ENCODE measurements at places on chromosomes 16 and 17. TPM values are rescaled to one million over a fixed set of nuclear protein-coding genes. Genes with fewer than 3 reads are reported as not detected.

DNA sequence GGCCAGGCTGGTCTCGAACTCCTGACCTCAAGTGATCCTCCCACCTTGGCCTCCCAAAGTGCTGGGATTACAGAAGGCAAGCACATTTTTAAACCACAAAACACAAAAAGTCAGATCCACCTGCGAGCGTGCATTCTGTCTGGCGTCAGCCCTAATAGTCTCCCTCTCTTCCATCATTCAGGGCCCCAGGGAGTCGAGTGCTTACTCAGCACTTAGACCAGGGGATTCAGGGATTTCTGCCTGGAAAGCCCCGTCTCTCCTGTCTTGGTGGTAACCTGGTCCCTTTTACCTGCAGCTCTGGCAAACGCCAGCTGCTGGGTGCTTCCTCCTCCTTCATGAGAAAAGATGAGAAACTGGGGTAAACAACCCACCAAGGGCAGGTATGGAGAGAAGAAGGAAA is 443.1 kb downstream of the SOX9 start:
- DNase-seq, result no peak

- DNase-seq, result no peak
Observed at GRCh38 chr16:24855678-24856077, 9.9 kb downstream of the SLC5A11 start.

- DNase-seq, result no peak
Observed at GRCh38 chr17:27378482-27379175, 77.6 kb upstream of the KSR1 start.

GRCh38 chr17:58232707-58233156 is 5.7 kb upstream of the LPO start:
- DNase-seq, result no peak

DNA sequence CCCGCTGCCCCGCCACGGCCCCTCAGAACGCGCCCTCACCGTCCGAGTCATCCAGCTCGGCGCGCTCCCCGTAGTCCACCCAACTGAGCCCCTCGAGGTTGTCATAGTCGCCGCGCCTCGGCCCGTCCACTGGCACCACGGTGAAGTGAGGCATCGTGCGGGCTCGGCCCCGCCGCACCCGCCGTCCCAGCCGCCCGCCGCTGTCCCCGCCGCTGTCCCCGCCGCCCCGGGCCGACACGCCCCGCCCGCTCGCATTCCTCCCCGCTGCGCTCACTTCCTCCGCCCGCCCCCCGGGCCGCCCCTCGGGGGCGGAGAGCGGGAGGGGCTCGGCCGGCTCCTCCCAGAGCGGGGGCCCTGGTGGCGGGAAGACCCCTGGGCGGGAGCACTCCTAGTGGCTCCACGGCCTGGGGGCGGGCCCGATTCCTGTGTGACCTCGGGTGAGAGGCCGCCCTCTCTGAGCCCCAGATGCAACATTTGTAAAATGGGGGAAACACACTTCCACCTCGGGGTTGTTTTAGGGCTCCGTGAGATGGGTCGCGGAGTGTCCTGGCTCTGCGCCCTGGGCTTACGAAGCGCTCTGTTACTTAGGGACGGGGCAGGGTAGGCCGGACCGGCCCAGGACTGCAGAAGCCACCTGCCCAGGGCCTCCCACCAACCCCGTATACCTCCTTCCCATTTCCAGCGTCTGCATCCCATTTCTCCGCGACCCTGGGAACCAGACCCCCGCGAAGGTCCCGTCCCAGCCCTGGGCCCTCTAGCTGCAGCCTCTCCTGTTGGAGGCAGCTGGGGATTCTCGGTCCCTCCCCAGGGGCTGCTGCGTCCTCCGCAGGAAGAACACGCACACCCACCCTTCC is at the start of gene SLC12A4:
TSS of gene SLC12A4 (minus strand) at position 238 of the 854 bp plus-strand sequence. CDS start at position 154, 84 bp downstream.
- peak; percentile 91 for DNase-seq

GRCh38 chr17:44170135-44170498 is 387 bp upstream of the ASB16 start:
- no peak for DNase-seq

- peak; percentile 30 for DNase-seq
Observed at GRCh38 chr16:58306327-58306726, 11.5 kb upstream of the PRSS54 start.

GRCh38 chr17:30366536-30366935 is 12.2 kb upstream of the CPD start:
- no peak for DNase-seq

DNA sequence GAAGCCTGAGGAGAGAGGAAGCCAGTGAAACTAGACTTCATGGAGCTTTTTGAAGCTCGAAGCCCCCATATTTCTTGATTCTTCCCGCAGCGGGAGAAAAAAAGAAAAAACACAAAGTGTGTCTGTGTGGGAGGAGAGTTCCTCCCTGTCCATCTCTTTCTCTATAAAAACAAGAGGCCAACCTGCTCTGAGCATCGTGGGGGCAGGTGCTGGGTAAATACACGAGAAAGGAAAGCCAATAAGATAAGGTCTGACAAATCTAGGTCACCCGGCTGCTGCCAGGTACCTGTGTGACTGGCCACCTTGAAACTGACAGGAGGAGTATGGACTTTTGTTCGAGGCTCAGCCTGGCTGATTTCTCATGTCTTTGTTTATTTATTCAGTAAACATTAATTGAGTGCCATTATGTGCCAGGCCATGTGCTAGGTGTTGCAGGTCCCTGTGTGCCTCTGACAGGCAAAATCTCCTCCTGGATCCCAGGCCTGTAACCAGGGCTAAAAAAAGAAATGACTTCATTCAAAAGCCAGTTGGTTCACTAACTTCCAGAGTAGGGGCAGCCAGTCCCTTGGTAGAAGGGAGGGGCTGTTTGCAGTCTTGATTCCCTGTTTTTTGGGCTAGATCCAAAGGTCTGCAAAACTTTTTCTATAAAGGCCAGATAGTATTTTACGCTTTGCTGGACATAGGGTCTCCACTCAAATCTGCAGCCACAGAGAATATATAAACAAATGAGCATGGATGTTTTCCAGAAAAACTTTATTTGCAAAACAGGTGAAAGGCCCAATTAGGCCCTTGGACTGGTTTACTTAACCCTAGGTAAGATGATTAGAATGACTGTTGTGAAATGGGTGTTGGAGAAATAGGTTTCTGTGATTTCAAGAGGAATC is 35.6 kb downstream of the YPEL2 start:
- no peak for DNase-seq

DNA sequence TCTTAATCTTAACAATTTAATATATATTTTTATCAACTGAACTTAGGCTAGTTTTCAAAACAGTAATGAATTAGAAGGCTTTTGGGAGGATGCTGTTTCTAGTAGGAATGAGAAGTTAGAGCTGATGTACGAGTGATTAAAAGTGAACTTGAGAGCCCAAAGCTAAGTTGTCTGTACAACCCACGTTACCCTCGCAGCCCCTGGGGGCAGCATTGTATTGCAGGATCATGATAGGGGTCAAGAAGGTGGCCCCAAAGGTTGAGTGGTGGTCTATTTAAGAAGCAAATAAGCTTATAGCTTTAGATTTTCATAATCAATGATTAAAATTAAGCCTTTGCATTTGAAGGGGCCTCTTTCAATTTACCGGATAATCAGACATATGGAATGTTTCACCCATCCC is 33.7 kb upstream of the ALDH3A2 start:
- DNase-seq, result no peak

- DNase-seq, result no peak
Observed at GRCh38 chr17:37247825-37248224, 128.0 kb upstream of the C17orf78 start.

DNA sequence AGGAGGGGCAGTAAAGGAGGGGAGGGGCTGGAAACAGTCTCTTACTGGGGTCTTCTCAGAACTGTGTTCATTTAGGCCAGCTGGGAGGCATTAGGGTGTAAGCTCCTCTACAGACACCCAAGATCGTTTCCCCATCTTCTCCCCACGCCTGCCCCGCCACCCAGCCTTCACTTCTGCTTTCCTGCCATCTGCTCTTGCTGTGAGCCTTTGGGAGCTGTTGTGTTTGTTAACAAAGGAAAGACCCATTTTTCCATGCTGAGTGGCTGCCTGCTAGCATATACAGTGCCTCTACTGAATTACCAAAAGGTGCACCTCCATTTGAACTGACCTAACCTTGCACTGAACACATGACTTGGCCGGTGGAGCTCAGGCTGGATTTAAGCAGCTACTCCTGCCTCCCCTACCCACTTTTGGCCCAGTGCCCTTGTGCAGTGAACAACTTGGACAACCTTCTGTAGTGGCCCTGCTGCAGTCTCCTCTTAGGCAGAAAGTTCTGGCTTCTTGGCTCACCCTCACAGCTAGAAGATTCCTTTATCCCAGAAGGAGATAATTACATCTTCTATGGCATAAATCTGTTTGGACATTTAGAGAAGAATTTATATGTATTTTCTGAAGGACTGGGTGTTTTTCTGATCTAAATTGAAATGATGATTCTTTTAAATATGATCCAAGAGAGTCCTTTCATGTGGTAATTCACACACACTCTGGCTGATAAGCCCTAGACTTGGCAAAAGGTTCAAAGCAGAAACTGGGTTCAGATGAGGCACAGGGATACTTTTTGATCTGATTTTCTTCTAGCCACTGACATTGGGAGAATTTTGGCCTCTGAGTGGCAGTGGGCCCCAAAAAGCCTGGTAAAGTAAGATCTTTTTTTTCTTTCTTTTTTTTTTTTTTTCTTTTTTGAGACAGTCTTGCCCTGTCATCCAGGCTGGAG is 81.9 kb upstream of the HNF1B start:
- no peak for DNase-seq

- DNase-seq, result peak; percentile 52
Observed at GRCh38 chr16:85750827-85751697, at the start of gene C16orf74. Gene C16orf74 (minus strand): TSS chr16:85751096. CDS start chr16:85735217, 15,879 bp downstream.

DNA sequence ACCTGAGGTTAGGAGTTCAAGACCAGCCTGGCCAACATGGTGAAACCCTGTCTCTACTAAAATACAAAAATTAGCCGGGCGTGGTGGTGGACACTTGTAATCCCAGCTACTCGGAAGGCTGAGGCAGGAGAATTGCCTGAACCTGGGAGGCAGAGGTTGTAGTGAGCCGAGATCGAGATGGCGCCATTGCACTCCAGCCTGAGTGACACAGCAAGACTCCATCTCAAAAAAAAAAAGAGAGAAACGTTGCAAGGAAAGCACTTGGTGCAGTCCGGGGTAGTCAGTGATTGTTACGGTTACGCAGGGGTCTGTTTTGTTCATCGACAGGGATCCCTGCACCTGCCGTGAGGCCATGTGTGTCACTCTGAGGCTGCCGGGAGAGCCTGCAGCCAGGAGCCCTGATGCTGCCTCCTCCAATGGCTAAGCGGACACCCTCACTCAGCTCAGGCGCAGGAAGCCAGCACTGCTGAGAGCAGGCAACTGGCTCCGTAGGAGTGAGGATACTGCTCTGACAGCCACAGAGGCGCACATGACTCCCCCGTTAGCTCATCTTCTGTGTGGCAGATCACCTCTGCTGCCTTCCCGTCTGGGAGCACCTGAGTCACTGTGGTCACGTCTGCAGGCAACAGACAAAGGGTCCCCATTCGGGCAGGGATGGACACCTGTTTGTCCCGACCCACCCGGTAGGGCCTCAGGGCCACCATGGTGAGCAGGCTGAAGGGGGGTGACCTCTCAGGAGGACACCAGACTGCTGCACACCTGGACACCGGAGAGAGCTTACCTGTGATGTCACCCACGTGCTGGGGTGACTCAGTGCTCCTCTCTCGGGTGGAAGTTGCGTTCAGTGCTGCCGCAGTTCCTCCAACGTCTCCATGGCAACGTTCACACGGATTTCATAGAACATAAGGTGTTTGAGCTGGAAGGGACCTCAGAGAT is 5.2 kb upstream of the RAB26 start:
- DNase-seq, result no peak

GRCh38 chr16:19997264-19997663 is 76.4 kb downstream of the GPR139 start:
- no peak for DNase-seq

DNA sequence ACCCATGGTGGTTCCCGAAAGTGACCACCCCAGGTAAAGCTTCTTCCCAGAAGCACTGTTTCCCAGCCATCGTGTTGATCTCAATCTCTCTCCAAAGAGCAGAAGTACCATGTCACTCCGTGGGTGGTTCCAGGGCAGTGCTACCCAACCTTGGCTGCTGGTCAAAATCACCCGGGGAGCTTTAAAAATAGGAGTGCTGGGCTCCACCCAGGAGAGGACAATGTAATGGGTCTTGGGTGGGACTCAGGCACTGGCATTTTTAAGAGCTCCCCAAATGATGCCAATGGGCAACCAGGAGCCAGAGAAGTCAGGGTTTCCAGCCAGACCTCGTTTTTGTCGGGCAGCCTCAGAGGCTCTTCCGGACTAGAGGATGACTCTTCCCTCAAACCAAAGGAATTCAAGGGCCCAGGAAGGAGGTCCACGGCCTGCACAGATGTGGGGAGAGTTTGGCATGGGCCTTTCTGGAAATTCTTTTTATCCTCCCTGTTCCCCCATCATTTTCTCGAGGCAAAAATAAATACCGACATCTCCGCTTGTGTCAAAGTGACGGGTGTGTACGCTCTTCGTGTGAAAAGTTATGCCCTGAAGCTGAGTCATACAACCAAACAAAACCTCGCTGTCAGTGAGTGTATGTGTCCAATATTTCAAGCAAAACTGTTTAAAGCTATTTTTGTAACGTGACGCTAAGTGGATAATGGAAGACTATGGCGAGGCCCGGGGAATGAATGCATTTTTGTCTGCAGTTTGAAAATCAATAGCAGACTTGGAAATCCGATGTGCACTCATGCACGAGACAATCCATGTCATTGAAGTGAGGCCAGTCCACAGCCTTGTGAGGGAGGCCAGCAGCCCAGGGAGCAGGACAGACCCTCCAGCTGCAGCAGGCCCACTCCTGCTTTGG is 364.1 kb downstream of the FOXL1 start:
- no peak for DNase-seq

DNA sequence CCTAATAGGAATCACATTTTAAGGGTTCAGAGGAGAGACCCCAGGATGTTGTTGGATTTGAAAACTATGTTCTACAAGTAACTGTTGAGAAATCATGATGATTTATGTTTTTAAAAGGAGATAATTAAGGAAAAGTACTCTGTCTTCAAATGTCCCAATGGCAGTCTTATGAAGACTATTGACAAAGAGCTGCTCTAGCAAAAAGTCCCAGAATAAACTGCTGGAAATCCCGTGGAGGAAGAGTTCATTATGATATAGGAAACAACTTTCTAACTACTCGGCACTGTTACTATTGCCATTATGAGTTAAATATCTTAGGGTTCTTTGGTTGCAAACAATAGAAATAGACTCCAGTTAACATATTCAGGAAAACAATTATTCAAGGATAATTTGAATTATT is 65.6 kb upstream of the GAS7 start:
- DNase-seq, result no peak

DNA sequence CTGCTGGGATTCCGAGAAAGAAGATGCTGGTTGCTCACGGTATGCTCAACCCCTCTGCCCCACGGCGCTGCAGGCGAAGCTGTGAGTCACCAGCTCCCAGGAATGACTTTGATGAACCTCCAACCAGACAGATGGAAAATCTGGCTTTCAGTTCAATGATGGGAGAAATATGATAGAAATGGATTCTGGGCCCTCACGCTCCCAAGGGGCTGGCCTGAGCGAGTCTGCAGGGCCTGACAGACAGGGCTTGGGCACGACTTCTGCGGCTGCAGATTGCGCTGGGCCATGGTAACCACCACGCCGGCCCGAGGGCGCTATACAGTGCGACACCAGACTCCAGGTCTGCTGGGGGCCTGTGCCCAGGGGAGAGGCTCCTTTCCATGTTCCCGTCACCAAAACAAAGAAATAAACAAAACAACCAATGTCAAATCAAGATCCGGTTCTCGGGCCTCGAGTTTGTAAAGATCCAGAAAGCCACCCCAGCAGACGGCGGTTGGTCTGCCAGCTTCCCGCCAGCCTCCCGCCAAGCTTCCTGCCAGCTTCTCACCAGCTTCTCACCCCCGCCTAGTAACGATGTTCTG is 11.1 kb upstream of the ABR start:
- DNase-seq, result no peak

Gene APOBR
- 1.1 TPM for total RNA-seq

Gene TMEM235
- total RNA-seq, result not detected

Gene C16orf87
- total RNA-seq, result 10.2 TPM

Gene RND2
- 1.6 TPM for total RNA-seq

Data from left cardiac atrium (tissue), 4 donors.